Left colon (tissue), 2 donors: ENCODE measurements at places on chromosomes 1 and 21. TPM values are rescaled to one million over a fixed set of nuclear protein-coding genes. Genes with fewer than 3 reads are reported as not detected.

ZNF593OS gene
- not detected for total RNA-seq

ERG gene
- total RNA-seq, result 5.0 TPM

CLCA4 gene
- 1,664 TPM for total RNA-seq

GJA8 gene
- total RNA-seq, result not detected

SHISA4 gene
- 1.7 TPM for total RNA-seq

CTH gene
- total RNA-seq, result 6.4 TPM

RUNX1 gene
- 25.8 TPM for total RNA-seq

SMCP gene
- not detected for total RNA-seq

FCRL1 gene
- total RNA-seq, result 1.5 TPM

SPRR2G gene
- total RNA-seq, result not detected

VANGL2 gene
- 5.8 TPM for total RNA-seq

FOXD3 gene
- 0.27 TPM for total RNA-seq

PRKAB2 gene
- total RNA-seq, result 23.9 TPM

PCP4 gene
- total RNA-seq, result 6.5 TPM

ALX3 gene
- not detected for total RNA-seq

PRAMEF4 gene
- total RNA-seq, result not detected

PEAR1 gene
- 2.0 TPM for total RNA-seq

PROK1 gene
- total RNA-seq, result not detected

OR2L8 gene
- not detected for total RNA-seq

SYNC gene
- total RNA-seq, result 16.4 TPM

ERMAP gene
- 12.5 TPM for total RNA-seq

CR2 gene
- 0.53 TPM for total RNA-seq

RHOU gene
- total RNA-seq, result 52.0 TPM

SV2A gene
- total RNA-seq, result 1.1 TPM

OR10J1 gene
- total RNA-seq, result not detected

TRIM67 gene
- 0.03 TPM for total RNA-seq

LORICRIN gene
- not detected for total RNA-seq

SERPINC1 gene
- not detected for total RNA-seq

TMEM240 gene
- 2.6 TPM for total RNA-seq

VSIG8 gene
- not detected for total RNA-seq

GON4L gene
- total RNA-seq, result 38.2 TPM

LELP1 gene
- total RNA-seq, result not detected

KRTAP12-2 gene
- not detected for total RNA-seq

CSF3R gene
- total RNA-seq, result 2.9 TPM

IRF6 gene
- total RNA-seq, result 92.8 TPM
